ENCODE measurements at places on chromosomes 6 and 20.
A peak's percentile ranks its signal among the peaks of the same experiment; 100 is the strongest.

GRCh38 chr6:110823146-110823545 is 7.9 kb upstream of the CDK19 start:
- no peak for DNase-seq

DNA sequence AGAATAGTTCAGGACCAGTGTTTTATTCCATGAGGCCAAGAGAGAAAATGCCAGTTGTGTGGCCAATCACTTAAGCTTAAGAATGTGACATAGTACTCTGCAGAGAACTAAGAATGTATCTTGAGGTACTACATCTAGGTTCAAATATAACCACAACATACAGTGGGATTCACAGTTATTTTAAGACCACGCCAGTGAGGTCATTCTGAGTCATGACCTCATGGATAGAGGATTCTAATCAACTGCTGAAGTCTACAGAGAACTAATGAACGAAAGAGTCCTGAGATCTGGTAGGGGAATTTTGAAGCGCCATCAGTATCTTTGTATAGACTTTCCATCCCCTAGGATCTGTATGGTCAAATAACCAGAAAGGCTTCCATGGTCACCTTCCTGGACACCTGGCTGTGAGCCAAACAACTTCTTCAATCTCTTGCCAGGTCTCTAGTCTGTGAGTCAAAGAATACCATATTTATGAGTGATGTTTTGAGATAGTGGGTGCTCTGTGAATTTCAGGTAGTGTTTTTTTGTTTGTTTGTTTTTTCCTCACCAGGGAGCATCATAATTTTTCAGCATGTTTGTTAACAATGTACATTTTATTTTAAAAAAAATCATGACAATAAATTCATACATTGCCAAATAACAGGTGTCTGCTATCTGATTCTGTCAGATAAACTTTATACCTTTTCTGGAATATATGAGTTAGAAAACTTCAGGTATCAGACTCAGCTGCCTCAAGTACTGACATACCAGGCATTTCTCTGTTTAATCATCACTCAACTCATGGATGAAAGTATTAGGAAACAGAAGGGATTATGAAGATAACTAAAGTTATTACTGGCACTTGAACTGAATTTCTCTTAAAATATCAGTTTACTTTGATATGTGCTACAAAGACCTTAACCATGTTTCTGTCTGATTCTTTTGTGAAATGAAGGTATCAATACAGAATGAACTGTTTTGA is 217.9 kb downstream of the PLCB4 start:
- DNase-seq = no peak

DNA sequence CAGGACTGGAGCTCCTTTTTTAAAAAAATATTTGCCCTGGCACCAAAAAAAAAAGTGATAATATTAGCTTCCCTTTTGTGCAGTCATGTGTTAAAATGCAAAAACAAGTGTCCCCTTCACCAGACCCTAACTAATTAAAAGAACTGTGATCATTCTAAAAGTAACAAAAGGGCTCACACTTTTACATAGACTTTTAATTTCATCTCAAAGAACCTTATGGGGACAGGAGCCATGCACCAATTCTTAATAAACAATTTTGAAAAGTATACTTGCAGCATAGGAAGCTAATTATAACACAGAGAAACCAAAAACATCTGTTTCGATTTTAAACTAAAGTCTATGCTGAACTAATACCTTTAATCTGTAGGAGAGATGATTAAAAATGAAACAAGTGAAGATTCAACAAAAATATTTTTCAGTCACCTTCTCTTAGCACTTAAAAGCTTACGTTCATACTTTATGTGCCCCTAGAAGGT is 17.3 kb downstream of the STX7 start:
- DNase-seq = no peak

- DNase-seq = no peak
Observed at GRCh38 chr6:3227363-3228045, at the start of gene TUBB2B. TUBB2B (minus strand) TSS chr6:3227653; CDS start chr6:3227543, 110 bp downstream.

DNA sequence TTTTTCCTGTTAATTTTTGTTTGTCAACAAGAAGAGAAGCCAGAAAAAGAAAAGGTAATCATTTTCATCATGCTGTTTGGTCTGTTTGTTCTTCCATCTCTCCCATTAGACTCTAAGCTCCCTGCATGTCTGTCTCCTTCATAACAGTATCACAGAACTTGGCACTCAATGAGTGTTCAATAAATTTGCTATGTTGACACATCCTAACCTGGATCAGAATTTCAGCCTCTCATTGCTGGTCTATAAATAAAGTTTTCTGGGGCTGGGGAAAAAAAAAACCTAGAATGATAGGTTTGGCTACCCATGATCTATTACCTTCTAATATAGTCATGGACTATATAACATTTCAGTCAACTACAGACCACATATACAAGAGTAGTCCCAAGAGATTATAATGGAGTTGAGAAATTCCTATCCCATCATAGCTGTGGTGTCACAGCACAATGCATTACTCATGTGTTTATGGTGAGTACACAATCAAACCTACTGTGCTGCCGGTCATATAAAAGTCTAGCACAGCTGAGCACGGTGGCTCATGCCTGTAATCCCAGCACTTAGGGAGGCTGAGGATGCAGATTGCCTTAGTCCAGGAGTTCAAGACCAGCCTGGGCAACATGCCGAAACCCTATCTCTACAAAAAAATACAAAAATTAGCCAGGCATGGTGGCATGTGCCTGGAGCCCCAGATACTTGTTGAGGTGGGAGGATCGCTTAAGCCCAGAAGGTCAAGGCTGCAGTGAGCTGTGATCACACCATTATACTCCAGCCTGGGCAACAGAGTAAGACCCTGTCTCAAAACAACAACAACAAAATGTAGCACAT is 5.9 kb downstream of the NUDT3 start:
- no peak for DNase-seq

DNA sequence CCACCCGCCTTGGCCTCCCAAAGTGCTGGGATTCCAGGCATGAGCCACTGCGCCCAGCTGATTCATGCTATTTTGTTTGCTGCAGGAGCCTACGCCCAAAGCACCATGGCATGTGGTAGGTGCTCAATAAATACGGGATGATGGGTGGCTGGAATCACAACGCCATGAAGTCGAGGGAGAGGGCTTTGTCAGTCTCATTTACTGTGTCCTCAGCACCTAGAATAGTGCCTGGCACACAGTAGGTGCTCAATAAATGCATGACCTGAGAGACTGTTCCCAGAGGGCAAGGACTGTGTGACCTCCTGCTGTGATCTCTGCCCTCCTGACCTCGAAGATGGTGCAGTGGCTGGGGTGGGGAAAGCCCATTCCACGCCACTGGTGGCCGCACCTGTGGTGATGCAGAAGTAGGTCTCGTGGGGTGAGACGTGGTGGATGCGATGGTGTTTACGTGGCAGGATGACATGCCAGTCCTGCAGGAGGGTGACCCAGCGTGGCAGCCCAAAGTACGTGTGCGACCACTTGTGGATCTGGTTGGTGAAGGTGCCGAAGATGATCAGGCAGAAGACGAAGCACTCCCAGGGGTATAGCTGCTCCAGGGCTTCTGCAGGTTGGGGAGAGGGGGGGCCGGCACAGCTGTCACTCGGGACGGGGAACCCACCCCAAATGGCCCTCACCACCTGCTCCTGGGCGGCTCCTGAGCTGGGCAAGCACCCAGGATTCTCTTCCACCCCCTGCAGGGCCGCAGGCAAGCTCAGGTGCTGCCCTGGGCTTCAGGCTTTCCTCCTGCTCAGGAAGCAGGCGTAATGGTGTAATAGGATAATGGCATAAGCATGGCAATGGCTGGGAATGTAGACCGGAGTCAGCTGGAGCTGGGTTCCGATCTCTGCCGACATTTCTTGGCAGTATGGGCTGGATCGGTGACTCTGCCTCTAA is 14.9 kb upstream of the UBE2V1 start:
- no peak for DNase-seq

DNA sequence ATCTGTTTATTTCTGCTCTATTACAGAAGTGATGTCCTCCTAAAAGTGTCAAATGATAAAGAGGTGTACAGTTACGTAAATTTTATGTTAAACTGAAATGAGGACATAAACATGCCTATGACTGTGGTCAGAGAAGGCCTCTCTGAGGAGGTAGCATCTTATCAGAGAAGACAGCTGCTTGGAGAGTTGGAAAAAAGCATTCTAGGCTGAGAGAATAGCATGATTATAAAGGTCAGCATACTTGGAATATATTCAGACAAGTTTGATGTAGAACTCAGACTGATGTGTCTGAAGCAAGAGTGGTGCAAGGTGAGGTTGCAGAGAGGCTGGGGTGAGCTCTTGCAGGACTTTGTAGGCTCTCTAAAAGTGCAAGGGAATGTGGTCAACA is 3.1 kb upstream of the PCNA start:
- DNase-seq = no peak

DNA sequence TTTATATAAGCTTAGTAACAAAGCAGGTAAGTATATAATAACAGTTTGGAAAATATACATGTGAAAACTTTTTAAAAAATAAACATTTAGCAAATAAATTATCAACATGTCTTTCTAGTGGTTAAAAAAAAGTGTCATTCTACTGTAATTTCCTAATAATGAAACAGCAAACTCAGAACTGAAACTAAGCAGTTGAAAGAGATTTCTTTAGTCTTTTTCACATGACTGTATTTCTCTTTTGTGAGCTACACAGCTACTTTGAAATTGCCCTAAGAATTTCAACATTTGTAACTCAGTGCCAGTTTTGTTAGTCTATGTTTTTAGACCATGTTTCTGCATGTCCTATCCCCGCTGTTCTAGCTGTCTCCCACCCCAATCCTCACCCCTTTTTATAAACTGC is 28.4 kb upstream of the SDHAF4 start:
- no peak for DNase-seq

- no peak for DNase-seq
Observed at GRCh38 chr6:71721642-71722041, 164.7 kb upstream of the RIMS1 start.

DNA sequence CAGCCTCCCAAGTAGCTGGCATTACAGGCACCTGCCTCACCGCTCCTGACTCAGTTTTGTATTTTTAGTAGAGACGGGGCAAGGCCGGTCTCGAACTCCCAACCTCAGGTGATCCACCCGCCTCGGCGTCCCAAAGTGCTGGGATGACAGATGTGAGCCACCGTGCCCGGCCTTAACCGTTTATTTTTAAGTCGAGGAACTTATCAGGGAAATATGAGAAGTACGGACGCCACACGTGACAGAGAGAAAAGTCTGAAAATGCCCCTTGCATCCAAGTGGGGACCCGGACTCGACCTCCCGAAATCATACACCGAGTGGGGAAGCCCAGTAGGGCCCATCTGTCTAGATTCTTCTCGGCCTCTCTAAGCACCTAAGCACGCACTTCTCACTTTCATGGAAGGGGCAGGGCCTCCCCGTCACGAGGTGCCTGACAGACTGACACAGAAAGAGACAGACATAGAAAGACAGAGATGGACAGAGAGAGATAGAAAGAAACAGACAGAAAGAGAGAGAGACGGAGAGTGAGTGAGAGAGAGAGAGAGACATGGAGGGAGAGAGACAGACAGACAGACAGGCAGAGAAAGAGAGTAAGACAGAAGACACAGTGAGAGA is 756.5 kb upstream of the DEFB115 start:
- DNase-seq = no peak

- peak; percentile 29 for DNase-seq
Observed at GRCh38 chr20:33947709-33948295, 45.9 kb upstream of the RALY start.

GRCh38 chr6:41892921-41893564 is 2.1 kb downstream of the USP49 start:
- DNase-seq = no peak

DNA sequence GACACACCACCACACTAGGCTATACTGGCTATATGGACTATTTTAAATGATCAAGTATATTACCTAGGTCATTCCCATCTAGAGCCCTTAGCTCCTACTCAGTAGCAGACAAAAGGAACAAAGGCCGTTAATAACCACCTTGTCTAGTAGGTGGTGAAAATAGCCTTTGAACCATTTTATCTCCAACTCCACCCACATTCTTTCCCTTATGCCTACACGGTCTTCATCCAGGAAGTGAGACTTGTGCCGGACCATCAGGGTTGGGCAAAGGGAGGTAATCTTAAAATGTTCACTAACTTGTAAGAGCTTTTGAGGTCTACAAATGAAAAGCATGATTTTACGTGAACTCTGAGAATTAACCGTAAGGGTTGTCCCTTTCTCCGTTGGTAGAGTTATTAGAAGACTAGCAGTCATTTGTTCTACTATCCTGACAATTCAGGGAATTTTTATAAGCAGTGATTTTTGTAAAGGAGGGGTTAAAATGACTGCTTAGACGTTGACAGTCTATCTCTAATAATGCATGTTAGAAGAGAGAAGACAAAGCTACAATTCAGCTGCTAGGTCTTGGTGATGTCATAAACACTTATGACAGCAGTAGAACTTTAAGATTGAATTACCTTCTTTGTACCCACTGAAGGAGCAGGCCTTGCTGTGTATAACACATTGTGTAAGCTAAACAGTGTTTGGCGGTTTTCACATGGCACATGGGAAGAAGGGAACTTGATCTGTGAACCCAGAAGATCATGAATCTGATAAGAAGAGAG is 371.8 kb upstream of the JAG1 start:
- no peak for DNase-seq

GRCh38 chr20:36932476-36933426 is 18.8 kb downstream of the SAMHD1 start:
- no peak for DNase-seq

DNA sequence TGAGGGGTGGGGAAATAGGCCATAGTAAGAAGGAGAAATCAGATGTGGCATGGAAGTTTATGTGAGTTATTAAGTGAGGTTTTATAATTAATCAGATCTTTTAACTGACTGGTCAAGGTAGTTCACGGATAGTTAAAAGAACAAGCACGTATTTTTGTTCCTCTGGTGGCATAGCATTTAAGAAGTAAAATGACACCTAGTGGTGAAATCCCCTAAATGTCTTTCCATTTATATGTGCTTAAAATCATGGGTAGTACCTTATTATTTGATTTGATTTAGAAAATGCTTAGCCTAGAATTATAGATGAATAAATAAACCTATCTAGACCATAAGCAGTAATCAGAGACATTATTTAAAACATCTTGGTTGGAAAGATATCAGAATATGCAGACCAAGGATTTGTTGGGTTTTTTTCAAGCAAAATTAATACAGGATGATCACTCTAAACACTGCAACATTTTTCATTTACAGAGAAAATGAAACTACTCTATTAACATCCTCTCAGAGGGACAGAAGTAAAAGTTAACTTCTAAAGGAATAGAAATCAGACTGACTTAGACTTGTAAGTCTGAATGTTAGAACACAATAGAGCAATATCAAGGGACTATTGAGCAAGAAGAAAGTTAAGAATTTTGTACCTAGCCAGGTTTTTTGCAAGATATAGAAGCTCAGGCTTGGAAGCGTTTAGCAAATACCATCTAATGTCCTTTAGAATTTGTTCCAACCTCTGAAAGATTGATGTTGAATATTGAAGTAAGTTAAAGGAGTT is 81.1 kb downstream of the STXBP5 start:
- no peak for DNase-seq

DNA sequence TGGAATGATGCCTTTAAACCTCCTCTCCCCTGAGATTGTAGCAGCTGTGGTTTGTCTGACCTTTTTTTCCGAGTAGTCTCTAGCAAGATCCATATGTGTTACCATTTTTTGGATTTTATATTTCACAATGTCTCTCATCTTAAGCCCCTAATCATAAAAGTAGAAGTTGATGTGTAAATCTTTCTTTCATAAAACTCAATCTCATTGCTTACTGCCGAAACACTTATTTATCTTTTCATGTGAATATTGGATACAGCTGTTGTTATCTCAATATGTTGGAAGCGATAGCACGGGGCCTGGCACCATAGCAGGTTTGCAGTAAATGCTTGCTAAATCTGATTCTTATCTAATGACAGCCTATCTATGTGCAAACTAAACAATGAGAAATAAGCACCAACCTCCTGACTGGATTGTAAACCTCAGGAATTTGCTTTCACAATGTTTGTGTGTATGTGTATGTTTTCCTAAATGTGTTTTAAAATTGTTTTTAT is 14.2 kb downstream of the SMPDL3A start:
- DNase-seq = no peak

All from activated naive CD4-positive, alpha-beta T cell treated with Interleukin-2 at 50 U/mL for 16 hours (primary cell).